GM13976 (cell line): ENCODE measurements at places on chromosomes 2 and 18.
A peak's percentile ranks its signal among the peaks of the same experiment; 100 is the strongest.

DNA sequence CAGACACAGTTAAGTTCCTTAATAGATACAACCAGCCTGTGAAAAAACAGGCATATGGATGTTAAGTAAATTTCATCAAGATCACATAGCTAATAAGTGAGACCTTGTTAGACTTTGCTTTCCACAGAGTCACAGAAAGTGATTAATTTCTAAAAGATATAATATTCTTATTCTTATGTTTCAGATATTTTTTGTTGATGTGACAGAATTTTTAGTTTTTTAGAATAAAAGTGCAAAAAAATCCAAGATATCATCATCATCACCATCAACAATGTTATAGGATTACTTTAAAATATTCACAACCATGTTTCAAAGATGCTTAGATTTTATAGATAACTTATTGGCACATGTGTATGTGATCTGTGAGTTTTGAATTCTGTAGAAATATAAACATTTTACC is 132.3 kb upstream of the ITGA4 start:
- DNase-seq: no peak

DNA sequence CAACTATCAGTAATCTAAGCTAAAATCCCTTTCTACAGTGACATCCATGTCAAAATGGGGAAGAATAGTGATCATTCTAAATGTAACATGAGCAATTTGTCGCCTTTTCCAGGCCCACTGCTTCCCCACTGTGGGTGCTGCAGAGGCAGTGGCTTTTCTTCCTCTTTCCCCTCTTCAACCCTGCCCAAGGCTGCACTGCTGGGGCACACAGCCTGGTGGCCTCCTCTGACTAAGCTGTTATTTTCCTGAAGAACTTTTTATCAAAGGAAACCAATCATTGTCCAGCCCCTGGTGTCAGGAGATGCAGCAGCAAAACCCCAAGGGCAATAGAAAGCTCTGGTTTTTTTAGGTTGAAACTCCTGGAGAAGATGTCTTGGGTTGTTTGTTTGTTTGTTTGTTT is 117.6 kb upstream of the KLF7 start:
- no peak for DNase-seq

DNA sequence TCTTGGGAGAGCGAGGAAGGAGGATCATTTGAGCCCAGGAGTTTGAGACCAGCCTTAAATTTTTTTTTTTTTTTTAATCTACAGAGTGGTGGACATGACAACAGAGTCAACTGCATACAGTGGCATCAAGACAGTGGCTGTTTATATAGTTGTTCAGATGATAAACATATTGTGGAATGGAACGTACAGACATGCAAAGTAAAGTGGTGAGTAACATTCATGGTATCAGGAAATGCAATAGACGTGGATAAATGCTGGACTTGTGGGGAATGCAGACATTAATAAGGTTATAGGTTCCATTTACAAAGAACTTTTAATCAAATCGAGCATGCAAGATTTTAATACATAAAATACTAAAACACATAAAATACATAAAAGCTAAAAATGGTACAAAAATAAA is 11.9 kb downstream of the WDR43 start:
- DNase-seq: no peak

GRCh38 chr18:9178557-9178956 is 42.0 kb downstream of the ANKRD12 start:
- no peak for DNase-seq

GRCh38 chr2:167404627-167405284 is 516.5 kb downstream of the XIRP2 start:
- no peak for DNase-seq

DNA sequence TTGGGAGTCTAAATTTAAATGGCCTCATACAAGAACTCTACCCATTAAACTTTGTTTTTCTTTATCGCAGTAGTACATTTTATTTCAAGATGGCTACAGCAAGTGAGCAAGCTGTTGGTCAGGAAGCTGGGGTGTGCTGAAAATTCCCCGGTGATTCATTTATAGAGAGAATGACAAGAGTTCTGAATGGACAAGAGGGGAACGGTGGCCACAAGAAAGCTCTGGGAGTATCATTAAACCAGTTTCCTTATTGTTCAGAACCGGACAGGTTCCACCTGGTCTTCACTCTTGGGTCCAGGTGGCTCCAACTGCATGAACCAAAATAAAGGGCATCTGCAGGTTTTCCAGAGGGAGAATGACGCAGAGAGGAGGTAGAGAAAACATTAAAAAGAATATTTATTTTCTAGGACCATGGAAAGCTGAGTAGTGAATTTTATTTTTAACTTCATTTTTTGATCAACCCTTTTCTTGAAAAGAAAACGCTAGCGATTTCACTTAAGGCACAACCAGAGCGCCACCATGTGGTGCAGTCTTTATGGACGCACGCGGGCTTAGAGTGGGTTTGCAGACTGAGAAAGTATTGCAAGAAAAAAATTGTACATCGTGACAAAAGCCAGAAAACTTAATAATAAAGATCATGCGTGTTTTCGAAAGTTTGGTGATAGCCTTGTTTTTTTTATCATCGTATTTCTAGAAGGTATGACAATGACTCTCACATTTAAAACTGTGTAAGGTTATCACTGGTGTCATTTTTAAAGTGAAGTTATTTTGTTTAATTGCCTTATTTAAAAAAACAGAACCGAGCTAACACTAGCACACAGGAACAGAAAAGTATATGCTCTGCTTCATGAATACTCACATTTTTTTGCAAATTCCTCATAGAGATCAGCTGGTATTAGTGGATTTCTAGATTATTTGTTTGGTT is 97.9 kb upstream of the NOL4 start:
- DNase-seq: peak; percentile 21

DNA sequence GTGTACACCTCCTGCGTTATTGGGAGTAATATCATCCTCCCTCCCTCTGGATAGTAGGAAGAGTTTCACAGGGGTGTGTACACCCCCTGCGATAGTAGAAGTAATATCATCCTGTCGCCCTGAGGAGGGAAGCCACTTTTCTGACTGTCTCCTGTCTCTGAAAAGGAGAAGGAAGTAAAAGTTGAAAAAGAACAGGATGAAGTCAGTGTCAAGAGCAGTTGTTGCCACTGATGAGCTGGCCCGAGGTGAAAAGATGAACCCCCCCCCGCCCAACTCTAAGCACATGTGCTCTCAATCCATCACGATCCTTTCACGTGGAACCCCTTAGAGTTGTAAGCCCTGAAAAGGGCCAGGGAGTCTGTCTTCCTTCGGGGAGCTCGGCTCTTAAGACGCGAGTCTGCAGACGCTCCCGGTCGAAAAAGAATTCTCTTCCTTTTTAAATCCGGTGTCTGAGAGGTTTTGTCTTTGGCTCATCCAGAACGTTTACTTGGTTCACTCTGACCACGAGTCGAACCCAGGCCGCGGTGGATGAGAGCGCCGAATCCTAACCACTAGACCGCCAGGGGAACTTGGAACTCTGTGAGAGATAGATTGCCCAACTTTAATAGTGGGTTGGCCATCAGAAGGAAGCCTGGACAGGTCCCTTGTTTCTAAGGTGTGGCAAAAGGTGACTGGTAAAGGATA is 22.4 kb upstream of the NAGK start:
- no peak for DNase-seq

- DNase-seq: peak; percentile 34
These were observed 17.3 kb downstream of the PTPN18 start for GRCh38 chr2:130372833-130373807.

- DNase-seq: no peak
These were observed 337.9 kb upstream of the SLC39A10 start for GRCh38 chr2:195319112-195319460.

- no peak for DNase-seq
These were observed 63.7 kb upstream of the TANC1 start for GRCh38 chr2:158904627-158905177.

GRCh38 chr2:209044307-209044706 is 379.5 kb upstream of the MAP2 start:
- no peak for DNase-seq
